ENCODE measurements at places on chromosomes 4 and X.

DNA sequence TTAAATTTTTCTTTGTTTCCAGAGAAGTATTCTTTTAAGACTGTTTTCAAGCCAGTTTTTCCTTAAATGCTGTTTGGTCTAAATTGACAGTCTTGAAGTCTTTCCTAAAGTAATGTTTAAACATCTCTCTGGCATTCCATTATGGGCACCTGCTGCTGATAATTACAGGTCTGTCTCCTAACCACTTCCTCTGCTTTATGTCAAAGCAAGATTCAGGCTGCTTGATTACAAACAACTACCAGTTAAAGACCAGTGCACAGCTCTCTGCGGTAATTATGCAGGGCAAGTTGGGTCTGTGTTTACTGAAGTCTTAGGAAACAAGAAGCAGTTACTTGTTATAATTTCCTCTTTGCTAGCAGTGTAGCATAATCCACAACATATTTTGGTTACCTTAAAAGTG, 17.6 kb downstream of the UNC5C start:
- DNase-seq = no peak

- DNase-seq = no peak
These were observed 44.6 kb downstream of the FAT4 start for GRCh38 chr4:125359363-125359762.

DNA sequence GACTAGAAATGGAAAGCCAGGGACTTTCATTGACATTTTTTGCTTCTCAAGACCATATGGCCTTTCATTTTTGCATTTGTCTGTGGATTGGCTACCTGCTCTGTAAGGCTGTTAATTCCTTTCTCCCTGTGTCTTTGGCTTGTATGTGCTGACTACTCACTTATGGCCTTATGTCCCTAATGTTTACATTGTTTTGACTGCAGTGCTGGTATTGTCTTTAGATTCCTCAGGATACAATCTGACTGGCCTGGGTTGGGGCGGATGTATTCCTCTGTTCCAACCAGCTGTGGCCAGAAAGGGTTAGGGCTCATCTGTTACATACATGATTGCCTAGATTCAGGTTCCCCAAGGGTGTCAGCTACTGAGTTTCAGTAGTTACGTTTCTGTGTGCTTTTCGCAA, 108.1 kb downstream of the RAPGEF2 start:
- DNase-seq = no peak

GRCh38 chr4:2698504-2698903, 57.6 kb downstream of the TNIP2 start:
- no peak for DNase-seq

DNA sequence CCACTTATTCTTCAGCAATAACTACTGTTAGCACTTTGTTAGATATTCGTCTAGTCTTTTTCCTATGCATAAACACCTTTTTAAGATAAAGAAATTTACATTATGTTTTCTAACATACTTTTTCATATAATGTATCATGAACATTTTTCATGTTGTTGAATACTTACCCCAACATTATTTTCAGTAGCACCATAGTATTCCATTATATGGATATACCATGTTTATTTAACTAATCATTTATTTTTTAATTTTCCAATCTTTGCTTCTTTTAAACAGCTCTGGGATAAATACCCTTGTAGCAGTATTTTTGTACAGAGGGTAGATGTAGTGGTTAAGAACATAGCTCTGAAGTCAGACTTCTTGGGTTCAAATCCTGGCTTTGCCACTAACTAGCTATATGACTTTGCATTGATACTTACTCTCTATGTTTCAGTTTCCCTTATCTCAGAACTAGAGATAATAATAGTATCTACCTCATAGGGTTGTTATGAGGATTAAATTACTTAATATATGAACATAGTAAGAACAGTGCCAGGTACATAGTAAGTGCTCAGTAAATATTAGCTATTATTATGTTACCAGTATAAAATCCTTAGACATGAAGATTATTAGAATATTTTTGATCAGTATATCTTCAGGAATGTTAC, 11.3 kb downstream of the EXOC1 start:
- DNase-seq = no peak

- DNase-seq = no peak
These were observed 18.7 kb upstream of the MAP7D3 start for GRCh38 chrX:136269921-136270320.

DNA sequence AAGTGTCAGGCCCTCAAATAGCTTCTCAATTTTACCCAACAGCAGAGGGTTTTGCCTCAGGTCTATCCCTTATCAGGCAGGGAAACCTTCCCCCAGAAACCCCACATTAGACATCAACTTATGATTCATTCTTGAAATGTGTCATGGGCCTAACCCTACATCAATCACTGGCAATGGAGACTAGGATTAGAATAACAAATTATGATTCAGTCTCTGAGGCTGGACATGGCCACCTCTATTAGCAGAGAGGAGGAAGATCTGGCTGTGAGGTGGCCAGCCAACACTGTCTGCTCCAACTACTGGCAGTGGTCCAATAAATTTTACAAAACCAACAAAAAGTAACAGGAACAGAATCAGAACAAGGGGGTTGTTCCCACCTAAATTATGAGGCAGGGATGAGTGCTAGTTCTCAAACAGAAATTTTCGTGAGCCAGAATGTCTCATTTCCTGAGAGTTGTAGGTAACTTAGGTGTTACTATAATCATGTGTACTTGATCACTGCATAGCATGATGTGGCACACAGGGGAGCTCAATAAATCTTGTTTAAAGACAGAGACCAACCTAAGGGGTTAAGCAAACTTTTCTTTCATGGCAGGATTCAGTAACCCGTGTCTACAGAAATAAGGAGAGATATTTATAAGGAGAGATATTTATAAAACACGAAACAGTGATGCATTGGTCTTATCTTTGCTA, 126.8 kb downstream of the NFKB1 start:
- no peak for DNase-seq

DNA sequence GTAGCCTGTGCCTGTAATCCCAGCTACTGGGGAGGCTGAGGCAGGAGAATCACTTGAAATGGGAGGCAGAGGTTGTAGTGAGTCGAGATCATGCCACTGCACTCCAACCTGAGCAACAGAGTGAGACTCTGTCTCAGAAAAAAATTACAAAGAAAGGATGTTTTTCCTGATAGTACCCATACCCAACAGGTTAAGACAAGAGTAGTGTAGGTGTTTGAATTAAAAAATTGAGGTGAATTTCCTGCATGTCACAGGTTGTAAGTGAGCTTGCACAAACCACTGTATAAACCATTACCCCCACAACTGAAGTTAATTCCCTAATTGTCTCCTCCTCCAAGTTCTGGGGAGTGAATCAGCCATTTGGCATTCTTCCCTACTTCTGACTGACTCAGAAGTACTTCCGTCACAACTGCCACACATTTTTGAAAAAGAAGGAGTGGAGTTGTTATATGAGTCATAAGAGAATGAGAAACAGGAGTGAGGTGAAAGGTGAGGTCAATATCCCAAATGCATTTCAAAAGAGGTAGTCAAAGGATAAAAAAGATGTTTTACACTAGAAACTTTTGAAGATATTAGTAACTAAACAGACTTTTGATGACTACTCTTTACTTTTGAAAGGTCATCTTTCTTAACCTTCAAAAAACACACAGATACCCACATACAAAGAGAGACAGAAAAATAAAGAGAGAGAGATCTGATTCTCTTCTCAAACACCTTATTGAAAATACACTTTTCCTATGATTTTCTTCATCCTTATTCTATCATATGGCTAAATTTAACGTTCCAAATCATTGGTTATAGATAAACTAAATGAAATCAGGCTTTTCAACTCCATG, 134.5 kb downstream of the BTC start:
- no peak for DNase-seq

- no peak for DNase-seq
These were observed 156.6 kb downstream of the GATB start for GRCh38 chr4:151604238-151604637.

DNA sequence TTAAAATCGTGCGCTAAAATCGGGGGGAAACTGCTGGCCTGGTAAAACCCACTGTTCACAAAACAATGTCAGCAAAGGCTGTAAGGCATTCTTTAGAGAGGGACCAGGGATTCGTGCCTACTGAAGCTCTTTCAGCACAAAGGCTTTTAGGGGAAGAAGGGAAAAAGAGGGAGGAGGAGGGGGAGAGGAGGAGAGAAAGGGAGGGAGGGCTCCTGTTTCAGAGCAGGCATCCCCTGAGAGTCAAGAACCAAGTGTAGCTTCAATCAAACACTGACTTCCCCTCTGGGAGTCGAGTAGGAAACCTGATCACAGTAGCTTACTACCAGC, 9.5 kb downstream of the BCOR start:
- DNase-seq = no peak

DNA sequence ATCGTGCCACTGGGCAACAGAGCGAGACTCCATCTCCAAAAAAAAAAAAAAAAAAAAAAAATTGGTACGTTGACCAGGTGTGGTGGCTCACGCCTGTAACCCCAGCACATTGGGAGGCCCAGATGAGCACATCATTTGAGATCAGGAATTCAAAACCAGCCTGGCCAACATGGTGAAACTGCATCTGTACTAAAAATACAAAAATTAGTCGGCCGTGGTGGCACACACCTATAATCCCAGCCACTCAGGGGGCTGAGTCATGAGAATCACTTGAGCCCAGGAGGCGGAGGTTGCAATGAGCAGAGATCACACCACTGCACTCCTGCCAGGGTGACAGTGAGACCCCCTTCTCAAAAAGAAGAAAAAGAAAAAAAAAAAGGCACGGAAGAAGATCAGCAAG, 24.5 kb downstream of the RBMX start:
- no peak for DNase-seq

DNA sequence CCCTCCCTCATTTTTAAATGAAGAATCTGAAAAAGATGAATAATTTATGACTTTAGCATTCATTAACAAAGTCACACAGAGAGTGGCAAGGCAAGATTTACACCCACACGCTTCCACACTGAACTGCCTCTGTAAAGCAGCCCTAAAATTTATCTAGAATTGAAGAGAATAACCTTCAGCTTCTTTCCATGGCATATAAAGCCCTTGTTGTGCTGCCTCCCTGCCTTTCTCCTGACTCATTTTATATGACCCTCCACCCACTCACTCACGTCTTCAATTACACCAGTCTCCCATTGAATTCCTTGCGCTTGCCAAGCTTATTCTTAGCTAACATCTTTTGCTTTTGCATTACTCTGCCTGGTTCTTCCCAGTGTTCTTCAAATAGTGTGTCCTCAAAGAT, 2649.3 kb downstream of the PCDH7 start:
- DNase-seq = no peak

DNA sequence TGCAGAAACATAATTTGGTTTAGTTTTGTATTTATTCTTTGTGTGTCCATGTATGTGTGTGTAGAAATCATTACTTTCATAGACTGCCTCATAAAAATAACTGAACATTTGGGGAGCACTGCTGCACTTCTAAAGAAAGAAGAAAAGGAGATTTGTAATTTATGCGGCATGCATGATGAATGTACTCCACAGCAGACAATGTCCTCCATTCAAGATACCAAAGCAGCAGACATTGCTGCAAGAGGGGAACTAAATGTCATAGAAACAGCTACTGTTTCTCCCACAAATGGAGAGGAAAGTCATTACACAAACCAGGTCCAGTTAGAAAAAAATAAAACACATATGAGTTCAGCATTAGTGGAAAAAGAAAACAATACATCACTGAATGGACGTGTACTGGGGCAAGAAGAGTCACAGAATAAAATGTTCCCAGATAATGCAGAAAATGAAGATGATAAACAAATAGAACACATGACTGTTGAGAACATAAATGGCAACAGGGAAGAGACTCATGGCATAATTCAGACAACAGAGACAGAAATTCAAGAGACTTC, 2.6 kb downstream of the DTHD1 start:
- DNase-seq = no peak

GRCh38 chr4:89353514-89353913, 45.9 kb upstream of the GPRIN3 start:
- DNase-seq = no peak

- DNase-seq = no peak
These were observed 11.5 kb downstream of the PRPS2 start for GRCh38 chrX:12802741-12803140.

DNA sequence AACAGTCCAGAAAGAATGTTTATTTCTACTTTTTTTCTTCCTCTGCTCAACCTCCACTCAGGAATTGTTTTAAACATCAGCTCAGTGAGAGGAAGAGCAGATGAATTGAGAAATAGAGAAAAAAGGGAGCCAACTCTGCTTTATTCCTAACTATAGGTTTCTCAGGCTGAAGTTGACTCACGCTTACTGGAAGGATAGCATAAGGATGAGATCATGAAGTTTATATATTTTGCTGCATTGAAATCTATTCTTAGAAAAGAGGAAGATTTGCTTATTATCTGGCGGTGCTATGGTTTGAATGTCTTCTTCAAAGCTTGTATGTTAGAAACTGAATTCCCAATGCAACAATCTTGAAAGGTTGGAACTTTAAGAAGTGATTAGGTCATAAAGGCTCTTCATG, 1673.4 kb upstream of the PCDH7 start:
- no peak for DNase-seq

DNA sequence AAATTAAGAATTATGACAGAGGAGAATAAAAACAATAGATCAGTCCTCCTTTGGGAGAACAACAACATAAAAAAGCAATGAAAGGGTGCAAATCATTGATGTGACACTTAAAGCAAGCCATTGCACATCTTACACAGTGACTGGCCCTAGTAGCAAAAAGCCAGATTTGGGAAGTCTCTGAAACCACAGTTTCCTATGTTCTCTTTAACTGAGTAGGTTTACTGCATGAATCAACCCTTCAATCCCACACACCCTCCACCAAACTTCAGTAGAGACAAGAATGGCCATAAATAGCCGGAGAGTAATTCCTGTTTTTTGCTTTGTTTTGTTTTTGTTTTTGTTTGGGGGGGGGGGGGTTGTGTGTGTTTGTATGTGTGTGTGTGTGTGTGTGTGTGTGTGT, 180.8 kb downstream of the VEGFC start:
- DNase-seq = no peak

DNA sequence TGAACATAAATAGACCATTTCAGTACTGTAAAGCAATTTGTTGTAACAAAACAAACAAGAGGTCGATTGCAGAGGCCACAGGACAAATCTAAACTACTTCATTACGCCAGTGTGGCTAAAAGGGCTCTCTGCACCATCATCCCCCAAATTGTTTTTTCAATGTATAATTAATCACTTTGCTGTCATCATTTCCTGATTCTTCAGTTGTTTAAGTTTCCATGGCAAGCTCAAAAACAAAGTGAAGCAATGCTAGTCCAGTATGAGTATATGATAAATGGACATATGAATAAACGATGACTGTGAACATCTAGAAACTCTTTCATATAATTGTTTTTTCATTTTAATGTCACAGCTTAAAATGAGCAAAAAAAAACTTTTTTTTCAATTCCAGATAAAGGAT, 235.4 kb upstream of the FGF13 start:
- DNase-seq = no peak

GRCh38 chr4:65670020-65670330, 314 bp downstream of the EPHA5 start:
- no peak for DNase-seq

GRCh38 chr4:151484396-151485102, 75.6 kb downstream of the FHIP1A start:
- no peak for DNase-seq
